DMS153 (cell line): ENCODE measurements at places on chromosomes 3 and 15.

- no peak for DNase-seq
These were observed 27.2 kb downstream of the EPHB3 start for GRCh38 chr3:184588776-184589175.

- no peak for DNase-seq
These were observed 183.6 kb downstream of the POLQ start for GRCh38 chr3:121362035-121362734.

DNA sequence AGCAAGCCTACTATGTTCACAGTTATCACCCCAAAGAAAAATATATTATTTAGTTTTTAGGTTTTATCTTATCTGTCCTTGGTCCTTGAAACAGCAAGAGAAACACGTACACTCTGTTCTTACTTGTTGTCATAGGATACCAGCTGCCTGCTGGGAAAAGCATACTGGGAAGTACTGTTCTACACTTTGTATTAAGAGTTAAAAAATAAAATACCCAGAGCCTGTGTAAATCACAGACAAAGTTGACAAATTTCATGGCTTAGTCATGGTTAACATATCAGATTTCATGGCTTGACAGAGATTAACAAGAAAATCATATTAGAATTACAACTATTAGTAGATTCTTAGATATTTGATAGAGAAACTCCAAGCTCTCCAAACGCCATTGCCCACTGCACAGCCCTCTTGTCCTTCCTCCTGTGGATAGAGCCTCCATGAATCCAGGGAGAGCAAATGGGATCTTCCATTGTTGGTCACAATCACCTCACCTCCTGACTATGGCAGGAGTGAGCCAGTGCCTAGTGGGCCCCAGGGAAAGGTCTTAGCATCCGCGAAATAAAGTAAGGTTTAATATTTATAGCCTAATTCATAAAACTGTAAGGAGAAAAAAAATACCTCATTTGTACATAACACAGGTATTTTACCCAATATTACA is 128.1 kb upstream of the WNT5A start:
- no peak for DNase-seq

DNA sequence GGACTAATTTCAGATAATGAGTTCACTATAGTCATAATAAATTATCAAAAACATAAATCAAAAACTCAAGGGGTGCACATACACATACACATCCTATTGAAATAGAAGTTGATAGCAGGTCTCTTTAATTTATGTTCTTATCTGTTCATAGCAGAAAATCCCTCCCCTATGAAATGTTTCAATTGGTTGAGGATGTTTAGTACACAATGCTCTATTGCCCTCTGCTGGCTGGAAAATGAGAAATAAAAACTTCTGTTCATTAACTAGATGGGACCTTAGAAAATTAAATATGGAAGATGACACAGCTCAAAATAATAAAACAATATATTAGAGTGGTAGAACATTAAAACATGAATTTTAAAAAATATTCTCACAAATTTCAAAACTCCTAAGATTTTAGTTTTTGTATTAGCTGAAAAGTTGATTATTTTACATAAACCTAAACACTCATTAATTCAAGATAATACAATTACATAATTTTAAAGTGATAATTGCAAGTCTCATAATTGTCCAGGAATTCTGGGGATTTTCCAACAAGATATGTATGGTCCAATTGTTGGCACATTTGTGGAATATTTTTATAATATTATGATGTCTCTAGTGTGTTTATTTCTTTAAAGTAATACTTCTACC is 735.0 kb downstream of the ROBO1 start:
- peak; percentile 7 for DNase-seq

DNA sequence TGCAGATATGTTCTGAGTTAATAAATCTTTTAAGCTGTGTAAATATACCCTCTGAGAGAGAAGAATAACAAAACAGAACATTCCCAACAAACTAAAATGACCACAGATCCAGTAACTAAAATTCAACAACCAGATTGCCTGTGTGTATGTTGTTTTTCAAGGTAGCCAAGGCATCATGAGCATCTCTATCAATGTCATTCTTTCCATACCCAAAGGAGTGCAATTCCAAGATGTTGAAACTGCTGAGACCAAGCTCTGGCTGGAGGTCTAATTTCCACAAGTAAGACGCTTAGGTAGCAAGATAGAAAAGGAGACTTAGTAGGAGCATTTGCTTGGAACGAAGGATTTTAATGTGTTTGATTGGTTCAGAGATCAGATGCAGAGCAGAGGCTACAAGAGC is 276.3 kb downstream of the RBMS3 start:
- no peak for DNase-seq
